ENCODE measurements at places on chromosomes 16 and 17. TPM values are rescaled to one million over a fixed set of nuclear protein-coding genes. Genes with fewer than 3 reads are reported as not detected.

COPS3 gene
- total RNA-seq: 47.7 TPM

TSEN54 gene
- 53.1 TPM for total RNA-seq

KRTAP4-4 gene
- total RNA-seq: not detected

IGFALS gene
- 2.1 TPM for total RNA-seq

CDK5R1 gene
- 17.8 TPM for total RNA-seq

ZFHX3 gene
- total RNA-seq: 0.34 TPM

HAP1 gene
- 0.11 TPM for total RNA-seq

TP53TG3F gene
- not detected for total RNA-seq
